ENCODE measurements at places on chromosomes 5 and 9. TPM values are rescaled to one million over a fixed set of nuclear protein-coding genes. Genes with fewer than 3 reads are reported as not detected.

Gene SLC6A7
- total RNA-seq = not detected

Gene ADAMTS13
- 4.0 TPM for total RNA-seq

Gene ASB6
- 32.2 TPM for total RNA-seq

Gene CCNJL
- 4.4 TPM for total RNA-seq

Gene ELAVL2
- not detected for total RNA-seq

Gene RFESD
- total RNA-seq = 1.3 TPM

Gene FAM78A
- total RNA-seq = 0.24 TPM

Gene BAAT
- total RNA-seq = 0.13 TPM

Gene SFXN1
- total RNA-seq = 68.3 TPM

Gene PCDHB5
- 0.39 TPM for total RNA-seq

Gene CBY3
- total RNA-seq = not detected

Gene TGFBI
- total RNA-seq = 2,808 TPM

Gene NOXA1
- total RNA-seq = 0.26 TPM

Gene PPP1R26
- 5.8 TPM for total RNA-seq

Gene SPATA31D1
- total RNA-seq = not detected

Gene GRM6
- not detected for total RNA-seq

Gene ACER2
- 1.3 TPM for total RNA-seq

Gene ROPN1L
- 0.39 TPM for total RNA-seq

Gene CREB3
- 88.2 TPM for total RNA-seq

Gene CARD6
- total RNA-seq = 6.3 TPM

Gene PCDHB15
- 0.48 TPM for total RNA-seq

Gene WNT8A
- total RNA-seq = not detected

Gene GABRA6
- total RNA-seq = not detected

Gene TNPO1
- 118 TPM for total RNA-seq

Gene C9
- not detected for total RNA-seq

Gene LPAR1
- 116 TPM for total RNA-seq

Gene TAF11L10
- not detected for total RNA-seq

Gene LOX
- 125 TPM for total RNA-seq

Gene SLC35D2
- total RNA-seq = 23.0 TPM

Gene RIMOC1
- total RNA-seq = 20.8 TPM

Gene CORO2A
- 0.32 TPM for total RNA-seq

Gene IL31RA
- total RNA-seq = 6.1 TPM

Gene STING1
- 45.4 TPM for total RNA-seq

Gene PDE6A
- total RNA-seq = 0.13 TPM

Data from epithelial cell of alveolus of lung (primary cell).